ENCODE measurements at places on chromosomes 7 and 10.

DNA sequence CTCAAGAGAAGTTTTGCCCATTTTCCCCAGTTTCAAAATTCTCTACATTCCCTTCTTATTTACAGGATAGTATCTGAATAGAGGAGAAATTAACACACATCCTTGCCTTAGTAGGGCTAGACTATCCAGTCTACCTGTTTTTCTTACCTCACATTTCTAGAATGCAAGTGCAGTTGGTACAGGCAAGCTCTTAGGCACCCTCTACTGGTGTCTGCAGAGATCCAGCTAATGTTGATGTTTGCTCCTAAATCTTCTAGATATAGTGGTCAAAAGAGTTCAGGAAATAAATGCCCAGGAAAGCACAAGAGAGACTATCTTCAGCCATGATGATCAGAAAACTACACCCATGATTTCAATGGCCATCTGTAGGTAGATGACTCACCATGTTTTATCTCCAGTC is 205.3 kb downstream of the HTR7 start:
- no peak for DNase-seq

GRCh38 chr7:42768045-42768444 is 143.8 kb downstream of the C7orf25 start:
- no peak for DNase-seq

DNA sequence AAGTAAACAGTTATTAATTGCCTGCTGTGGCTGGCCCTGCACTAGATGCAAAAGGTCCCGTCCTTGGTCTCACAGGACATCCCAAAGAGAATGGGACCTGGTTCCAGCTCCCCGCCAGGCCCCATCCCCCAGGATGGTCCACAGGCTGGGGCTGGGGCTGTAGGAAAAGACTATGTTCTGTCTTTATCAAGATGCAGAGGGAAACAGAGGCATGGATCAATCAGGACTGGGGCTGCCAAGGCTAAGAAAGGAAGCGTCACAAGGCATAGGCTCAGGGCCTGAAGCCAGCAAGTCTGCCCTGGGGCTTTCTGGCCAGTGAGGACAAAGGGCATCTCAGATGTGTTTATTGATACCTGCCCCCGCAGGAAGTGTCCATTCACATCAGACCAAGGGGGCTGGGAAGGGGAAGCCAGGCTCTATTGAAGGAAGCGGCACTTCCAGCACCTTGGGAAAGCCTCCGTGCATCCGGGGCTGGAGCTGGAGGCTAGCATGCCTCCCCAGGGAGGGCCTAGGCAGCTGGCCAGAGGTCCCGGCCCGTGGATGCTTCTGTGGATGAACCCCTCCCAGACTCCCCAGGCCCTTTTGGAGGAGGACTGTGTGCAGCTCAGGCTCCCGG is 5.8 kb downstream of the VSIR start:
- no peak for DNase-seq

GRCh38 chr10:64786989-64787388 is 1265.8 kb downstream of the REEP3 start:
- DNase-seq, result no peak

GRCh38 chr7:138208142-138208570 is 131.9 kb downstream of the AKR1D1 start:
- no peak for DNase-seq

DNA sequence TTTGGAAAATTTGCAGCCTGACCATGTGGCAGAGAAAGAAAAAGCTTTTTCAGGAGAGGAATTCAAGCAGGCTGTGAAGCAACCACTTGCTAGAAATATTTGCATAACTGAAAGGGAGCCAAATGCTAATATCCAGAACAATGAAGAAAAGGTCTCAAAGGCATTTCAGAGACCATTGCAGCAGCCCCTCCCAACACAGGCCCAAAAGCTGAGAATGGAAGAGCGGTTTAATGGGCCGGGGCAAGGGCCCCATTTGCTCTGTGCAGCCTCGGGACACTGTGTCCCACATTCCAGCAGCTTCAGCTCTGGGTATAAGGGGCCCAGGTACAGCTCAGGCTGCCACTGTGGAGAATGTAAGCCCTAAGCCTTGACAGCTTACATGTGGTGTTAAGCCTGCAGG is 918.1 kb upstream of the POT1 start:
- no peak for DNase-seq

DNA sequence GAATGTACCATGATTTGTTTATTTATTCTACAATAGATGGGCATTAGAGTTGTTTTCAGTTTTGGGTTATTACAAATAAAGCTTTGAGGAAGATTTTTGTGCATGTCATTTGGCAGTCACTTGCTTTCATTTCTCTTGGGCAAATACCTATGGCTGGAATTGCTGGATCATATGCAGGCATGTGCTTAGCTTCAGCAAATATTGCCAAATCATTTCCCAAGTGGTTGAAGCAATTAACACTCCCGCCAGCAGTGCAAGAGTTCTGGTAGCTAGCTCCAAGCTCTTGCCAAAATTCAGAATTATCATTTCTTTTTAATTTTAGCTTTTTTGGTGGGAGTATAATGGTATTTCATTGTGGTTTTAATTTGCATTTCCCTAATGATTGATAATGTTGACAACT is 32.9 kb upstream of the PCBD1 start:
- no peak for DNase-seq

DNA sequence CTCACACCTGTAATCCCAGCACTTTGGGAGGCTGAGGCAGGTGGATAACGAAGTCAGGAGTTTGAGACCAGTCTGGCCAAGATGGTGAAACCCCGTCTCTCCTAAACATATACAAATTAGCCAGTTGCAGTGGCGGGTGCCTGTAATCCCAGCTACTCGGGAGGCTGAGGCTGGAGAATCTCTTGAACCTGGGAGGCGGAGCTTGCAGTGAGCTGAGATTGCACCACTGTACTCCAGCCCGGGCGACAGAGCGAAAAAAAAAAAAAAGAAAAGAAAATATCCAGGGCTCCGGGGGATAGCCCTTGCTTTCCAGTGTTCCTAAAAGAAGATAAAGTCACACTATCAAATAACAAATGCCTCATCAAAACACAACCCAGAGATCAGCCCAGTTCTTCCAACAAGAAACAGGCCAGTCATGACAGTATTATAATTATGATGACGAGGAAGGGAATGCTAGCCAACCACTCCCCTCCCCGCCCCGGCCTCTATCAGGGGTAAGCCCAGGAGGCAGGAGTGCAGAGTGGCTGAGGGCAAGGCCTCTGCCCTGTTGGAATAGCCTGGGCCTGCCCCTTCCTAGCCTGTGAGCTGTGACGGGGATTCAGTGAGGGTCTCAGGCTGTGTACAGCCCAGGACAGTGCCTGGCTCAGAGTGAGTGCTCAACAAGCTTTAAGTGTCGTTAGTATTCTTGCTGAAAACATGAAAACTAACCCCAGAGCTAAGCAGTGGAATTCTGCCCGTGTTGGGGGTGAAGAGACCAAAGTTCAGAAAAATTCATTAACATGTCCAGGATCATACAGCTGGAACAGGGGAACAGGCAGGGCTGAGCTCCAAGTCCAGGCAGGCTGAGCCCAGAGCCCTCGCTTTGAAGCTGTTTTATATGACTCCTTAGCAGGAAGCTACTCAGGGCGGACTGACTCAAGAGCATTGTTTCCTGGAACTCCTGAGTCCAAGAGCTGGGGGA is 54.3 kb downstream of the FAM241B start:
- no peak for DNase-seq

DNA sequence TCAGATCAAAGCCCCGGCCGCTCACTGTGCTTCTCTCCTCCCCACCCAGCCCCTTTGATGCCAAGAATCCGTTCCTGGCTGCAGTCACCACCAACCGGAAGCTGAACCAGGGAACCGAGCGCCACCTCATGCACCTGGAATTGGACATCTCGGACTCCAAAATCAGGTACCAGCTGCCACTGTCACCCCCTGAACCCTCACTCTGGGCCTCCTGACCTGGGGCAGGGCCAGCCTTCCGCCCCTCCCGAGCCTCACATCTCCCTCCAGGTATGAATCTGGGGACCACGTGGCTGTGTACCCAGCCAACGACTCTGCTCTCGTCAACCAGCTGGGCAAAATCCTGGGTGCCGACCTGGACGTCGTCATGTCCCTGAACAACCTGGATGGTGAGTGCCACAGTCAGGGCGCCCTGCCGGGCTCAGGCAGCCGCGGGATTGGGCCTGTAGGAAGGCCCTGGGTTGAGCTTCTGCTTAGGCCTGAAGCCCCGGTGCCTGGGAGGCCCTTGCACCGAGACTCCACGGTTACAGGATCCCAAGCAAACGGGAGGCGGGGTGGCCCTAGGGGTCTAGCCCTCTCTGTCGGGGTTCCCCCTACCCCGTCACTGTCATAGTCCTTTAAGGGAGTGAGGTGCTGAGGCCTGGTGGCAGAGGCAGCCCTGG is 10.8 kb downstream of the TMEM120A start:
- DNase-seq, result no peak

DNA sequence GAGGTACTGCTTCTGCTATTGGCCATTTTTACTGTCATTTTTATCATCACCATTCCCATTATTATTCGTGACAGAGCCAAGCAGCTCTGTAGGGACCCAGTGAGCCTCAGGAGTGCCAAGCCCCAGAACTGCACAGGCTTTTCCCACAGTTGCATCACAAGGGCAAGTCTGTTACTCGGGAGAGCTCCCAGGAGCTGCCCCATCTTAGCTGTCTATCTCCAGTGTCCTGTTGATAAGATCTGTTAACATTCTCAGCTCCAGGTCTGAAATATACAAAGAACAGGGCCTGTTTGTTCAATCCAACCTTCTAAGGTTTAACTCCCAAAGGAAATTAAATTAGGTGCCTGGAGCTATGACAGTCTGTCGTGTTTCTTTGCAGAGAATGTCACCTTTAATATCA is 20.2 kb upstream of the TRIM8 start:
- no peak for DNase-seq

DNA sequence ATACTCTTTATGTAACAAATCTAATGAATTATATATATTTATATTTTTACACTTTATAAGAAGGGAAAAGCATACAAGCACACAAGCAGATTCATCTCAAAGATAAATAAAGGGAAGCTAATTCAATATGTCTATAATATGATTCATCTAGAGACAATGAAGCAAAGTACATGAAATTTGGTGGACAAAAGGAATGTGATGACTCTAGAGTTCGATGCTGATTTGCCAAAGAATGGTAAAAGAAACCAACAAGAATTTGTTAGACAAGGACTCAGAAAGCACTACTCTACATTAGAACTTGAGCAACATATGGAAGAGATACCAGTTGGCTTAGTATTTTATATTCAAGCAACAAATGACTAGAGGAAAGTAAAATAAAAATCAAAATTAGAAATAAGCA is 536.5 kb upstream of the TEX47 start:
- DNase-seq, result no peak

DNA sequence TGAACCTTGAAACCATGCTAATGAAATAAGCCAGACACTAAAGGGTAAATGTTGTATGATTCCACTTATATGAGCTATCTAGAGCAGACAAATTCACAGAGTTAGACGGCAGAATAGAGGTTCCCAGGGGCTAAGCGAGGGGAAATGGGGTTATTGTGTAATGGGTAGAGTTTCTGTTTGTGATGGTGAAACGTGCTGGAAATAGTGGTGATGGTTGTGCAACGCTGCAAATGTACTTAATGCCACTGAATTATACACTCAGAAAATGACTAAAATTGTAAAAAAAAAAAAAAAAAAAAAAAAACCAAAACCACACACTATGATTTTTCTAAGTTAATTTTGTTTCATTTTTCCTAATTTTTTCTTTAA is 30.0 kb downstream of the SFXN4 start:
- no peak for DNase-seq

GRCh38 chr7:105480931-105481330 is 41.1 kb downstream of the PUS7 start:
- no peak for DNase-seq

GRCh38 chr10:96656839-96657238 is 63.5 kb downstream of the PIK3AP1 start:
- no peak for DNase-seq

DNA sequence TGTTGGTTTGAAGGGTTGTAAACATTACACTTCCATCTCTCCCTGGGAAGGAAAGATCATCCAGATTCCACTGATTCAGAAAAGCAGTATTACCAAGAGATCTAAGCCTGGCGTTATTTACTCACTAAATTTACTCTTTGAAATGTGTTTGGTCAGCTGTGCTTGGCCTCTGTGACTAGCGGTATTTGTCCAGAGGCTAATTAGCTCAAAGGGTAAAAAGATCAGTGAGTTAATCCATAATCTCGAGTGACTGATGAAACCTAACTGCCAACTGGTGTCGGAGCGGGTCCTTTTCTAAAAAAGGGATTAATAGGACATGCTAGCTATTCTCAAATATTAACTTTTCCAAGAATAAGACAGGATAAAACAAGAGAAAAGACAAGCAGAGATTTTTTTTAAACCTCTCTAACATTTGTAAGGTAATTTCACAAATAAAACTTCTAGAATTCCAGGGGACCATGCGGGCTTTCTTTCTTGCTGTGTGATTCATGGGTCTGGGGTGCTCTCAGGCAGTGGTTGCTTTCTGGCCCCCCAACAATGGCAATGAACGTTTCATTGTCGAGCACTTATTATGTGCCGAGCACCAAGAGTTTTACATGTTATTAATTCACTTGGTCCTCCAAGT is 247.3 kb upstream of the AOAH start:
- DNase-seq, result no peak

- no peak for DNase-seq
These were observed 130.9 kb downstream of the KCNMA1 start for GRCh38 chr10:77506517-77507200.

DNA sequence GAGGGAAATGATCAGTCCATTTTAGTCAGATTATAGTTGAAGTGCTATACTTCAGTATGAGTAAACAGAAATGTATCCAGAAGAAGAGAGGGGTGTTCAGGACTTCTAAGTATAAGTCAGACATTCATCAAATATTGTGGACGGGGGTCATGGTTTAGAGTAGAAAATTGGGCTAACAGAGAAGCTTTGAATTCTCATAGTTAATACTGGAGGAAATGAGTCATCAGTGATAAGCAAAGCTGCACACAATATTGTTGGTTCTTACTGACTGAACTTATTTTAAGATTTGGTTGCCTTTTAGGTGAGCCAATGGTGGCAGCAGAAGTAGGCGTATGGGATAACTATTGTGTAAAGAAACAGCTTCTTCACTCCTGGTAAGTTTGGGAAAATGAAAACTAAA is 1.7 kb upstream of the SUMF2 start:
- peak; percentile 4 for DNase-seq

DNA sequence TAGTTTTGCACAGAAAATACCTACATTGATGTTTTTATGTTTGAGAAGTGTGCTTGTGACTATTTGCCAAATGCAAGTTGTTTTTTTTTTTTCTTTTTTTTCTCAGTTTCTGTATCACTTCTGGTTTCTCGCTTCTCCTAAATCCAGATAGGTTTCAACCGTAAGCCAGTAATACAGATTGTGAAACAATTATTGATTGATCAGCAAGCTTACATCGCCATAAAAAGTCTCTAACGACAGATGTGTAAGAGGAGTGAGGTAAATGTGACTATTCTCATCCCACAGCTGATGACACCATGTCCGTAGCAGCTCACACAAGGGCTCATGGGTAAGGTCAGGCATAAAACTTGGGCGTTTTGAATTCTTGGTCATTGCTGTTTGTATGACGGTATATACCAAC is 202.8 kb upstream of the AKR1E2 start:
- no peak for DNase-seq

DNA sequence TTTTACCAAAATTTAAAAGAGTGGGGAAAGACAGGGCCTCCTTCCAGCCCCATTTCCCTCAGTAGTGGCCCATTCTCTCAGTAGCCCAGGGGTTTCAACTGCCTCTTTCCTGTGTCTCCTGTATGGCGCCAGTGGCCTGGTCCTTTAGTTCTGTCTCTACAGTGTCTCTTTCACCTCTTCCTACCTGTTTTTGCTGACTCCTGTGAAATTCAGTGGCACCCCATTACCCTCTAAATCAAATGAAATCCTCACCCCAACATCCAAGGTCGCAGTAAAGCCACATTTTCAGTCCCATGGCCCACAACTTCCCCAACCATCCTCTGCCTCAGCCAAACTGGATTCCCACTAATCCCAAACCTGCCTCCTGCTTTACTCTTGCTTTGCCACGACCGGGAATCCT is 200.7 kb downstream of the IPMK start:
- DNase-seq, result no peak
